ENCODE measurements at places on chromosomes 7 and 10. TPM values are rescaled to one million over a fixed set of nuclear protein-coding genes. Genes with fewer than 3 reads are reported as not detected.

SPDYE6 gene
- total RNA-seq: not detected

NUTM2B gene
- 0.15 TPM for total RNA-seq

INHBA gene
- total RNA-seq: 27.9 TPM

GHRHR gene
- total RNA-seq: not detected

LRMDA gene
- total RNA-seq: 0.46 TPM

PLAC9 gene
- 2.9 TPM for total RNA-seq

TYW1 gene
- 13.3 TPM for total RNA-seq

CYP2C19 gene
- total RNA-seq: not detected

CABCOCO1 gene
- 0.97 TPM for total RNA-seq

VPS26A gene
- total RNA-seq: 42.9 TPM

GPR15LG gene
- total RNA-seq: not detected

ST8SIA6 gene
- 0.32 TPM for total RNA-seq

PLXNA4 gene
- 0.15 TPM for total RNA-seq

MMD2 gene
- total RNA-seq: not detected

TFR2 gene
- total RNA-seq: not detected

SORCS3 gene
- total RNA-seq: not detected

NACAD gene
- 0.32 TPM for total RNA-seq

SEMA4G gene
- 0.30 TPM for total RNA-seq

NME8 gene
- not detected for total RNA-seq

ZNRF2 gene
- 11.4 TPM for total RNA-seq

SAP25 gene
- total RNA-seq: not detected

PTPRN2 gene
- 0.32 TPM for total RNA-seq

CHN2 gene
- under 0.01 TPM for total RNA-seq

CALHM3 gene
- not detected for total RNA-seq

H2BK1 gene
- total RNA-seq: not detected

SLC25A13 gene
- total RNA-seq: 27.3 TPM

ZNF783 gene
- 5.3 TPM for total RNA-seq

LRRC18 gene
- not detected for total RNA-seq

CALCR gene
- total RNA-seq: not detected

SPACDR gene
- total RNA-seq: 0.32 TPM

SPAG6 gene
- not detected for total RNA-seq

SEC24C gene
- total RNA-seq: 56.5 TPM

MYL10 gene
- not detected for total RNA-seq

UPK3BL2 gene
- 0.65 TPM for total RNA-seq

GBX1 gene
- total RNA-seq: not detected

AKR1C8 gene
- total RNA-seq: not detected

THSD7A gene
- total RNA-seq: 14.3 TPM

CAPZA2 gene
- 336 TPM for total RNA-seq

OR9A2 gene
- not detected for total RNA-seq

YAE1 gene
- total RNA-seq: 41.9 TPM

C10orf62 gene
- total RNA-seq: not detected

HOXA10 gene
- 17.9 TPM for total RNA-seq

NAT16 gene
- total RNA-seq: not detected

KEL gene
- total RNA-seq: not detected

BUB3 gene
- total RNA-seq: 185 TPM

ZNF736 gene
- 2.9 TPM for total RNA-seq

TMEM236 gene
- under 0.01 TPM for total RNA-seq

ZNF438 gene
- 4.2 TPM for total RNA-seq

Measured in epithelial cell of umbilical artery (primary cell).